ENCODE measurements at places on chromosomes 6 and 20.

DNA sequence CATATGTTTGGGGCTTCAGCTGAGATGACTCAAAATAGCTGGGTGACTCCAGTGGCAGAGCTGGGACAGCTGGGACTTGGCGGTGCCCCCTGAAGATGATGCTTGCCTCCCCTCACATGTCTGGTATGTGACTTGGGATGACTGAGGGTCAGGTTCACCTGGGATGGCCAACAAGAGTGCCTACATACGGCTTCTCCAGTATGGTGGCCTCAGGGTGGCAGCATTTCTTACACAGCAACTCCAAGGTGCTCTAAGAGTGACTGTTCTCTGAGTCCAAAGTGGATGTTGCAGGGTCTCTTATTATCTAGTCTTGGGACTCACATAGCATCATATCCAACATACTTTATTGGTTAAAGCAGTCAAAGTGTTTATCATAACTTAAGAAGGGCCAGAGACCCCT is 87.8 kb upstream of the CENPW start:
- DNase-seq: no peak

DNA sequence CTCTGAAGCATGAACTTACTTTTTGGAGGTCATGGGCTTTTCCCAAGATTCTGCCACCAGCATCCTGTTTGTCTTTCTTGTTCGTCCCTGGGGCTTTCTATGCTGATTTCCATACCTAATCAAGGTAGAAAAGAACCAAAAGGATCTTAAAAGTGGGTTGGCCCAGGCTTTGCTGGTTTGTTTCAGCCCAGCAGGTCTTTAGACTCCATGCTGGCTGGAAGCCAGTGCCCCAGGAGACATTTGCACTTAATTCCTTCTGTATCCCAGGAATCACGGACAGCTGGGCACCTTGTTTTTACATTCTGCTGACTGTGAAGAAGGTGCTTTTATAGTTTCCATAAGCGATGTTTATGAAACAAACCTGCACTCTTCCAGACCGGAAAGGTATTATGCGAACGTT is 195.9 kb downstream of the CDH4 start:
- DNase-seq: no peak

DNA sequence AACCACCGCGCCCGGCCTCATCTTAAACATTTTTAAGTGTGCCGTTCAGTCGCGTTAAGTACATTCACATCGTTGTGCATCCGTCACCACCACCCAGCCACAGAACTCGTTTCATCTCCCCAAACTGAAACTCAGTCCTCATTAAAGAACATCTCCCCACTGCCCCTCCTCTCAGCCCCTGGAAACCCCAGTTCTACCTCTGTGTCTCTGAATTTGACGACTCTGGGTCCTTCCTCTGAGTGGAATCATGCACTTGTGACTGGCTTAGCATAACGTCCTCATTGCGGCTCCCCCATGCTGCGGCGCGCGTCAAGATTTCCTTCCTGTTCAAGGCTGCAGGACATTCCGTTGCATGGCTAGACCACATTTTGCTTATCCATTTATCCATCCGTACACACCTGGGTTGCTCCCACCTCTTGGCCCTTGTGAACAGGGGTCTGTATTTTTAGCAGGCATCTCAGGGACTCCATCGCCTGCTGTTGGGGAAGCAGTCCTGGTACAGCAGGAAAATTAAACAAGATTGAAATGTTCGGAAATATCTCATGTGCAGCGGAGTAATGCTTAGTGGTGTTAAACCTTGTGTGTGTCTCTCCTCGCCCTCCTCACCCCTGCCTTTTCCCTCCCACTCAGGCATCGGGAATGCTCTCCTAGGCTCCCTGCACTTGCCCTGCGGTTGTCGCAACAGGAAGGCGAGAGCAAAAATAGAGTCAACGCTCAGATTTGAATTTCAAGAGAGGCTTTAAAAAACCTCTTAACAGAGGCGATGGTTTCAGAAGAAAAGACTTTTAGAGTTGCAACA is 127.9 kb downstream of the PXDC1 start:
- DNase-seq: no peak

GRCh38 chr6:160791459-160791858 is 89.4 kb downstream of the PLG start:
- no peak for DNase-seq

GRCh38 chr6:98821756-98822405 is 12.5 kb upstream of the POU3F2 start:
- DNase-seq: no peak

- DNase-seq: no peak
Measured at GRCh38 chr6:14031516-14031915, 86.1 kb upstream of the CD83 start.

GRCh38 chr6:112563368-112563767 is 216.2 kb downstream of the RFPL4B start:
- no peak for DNase-seq

DNA sequence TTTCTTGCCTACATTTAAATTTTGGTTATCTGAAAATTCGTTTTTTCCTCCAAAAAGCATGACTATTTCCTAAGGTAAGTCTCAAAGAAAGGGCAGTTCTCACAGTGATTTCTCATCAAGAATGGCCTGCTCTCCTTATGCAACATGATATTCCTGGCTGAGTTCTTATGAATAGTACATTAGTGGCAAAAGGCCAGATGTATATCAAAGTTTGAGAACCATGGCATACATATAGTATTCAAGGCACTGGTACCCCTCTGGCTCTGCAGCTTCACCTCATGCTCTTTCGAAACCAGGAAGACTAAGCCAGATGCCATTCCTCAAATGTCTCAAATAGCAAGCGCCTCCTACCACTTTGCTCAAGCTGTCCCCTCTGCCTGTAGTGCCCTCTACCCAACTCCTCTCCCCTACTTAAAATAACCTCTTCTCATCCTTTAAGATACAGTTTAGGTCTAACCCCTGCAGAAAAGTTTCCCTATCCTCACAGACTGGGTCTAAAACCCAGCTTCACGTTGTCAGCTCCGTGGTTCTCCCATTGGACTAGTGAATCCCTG is 280.3 kb downstream of the HACE1 start:
- no peak for DNase-seq

DNA sequence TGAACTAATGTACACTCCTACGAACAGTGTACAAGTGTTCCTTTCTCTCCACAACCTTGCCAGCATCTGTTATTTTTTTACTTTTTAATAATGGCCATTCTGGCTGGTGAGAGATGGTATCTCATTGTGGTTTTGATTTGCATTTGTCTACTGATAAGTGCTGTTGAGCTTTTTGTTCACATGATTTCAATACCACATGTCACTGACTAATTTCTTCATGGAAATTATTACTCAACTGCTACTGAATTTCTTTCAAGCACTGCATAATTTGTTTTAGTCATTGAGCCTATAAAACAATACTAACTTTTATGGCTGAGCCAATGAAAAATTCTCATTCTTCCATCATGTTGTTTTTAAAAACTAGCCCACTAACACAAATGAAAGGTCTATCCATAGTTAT is 115.4 kb downstream of the FRK start:
- DNase-seq: no peak

GRCh38 chr6:87366072-87366827 is 21.6 kb downstream of the C6orf163 start:
- no peak for DNase-seq

DNA sequence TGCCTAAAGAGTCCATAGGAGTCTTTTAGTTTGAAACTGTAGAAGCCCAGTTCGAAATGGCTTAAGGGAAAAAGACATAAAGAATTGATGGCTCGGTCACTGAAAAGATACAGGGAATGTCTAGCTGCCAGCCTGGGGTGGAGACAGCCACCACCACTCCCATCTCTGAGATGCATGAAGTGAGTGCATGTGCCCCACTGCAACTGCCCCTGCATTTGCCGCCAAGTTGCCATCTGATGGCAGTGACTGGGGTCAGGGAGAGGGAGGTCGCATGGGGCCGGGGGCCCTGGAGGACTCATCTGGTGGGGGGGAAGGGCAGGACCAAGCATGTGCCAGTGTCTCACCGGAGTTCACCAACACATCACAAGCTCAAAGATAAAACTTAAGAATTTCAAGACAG is 385.8 kb upstream of the SULF2 start:
- DNase-seq: no peak

GRCh38 chr20:13425381-13426135 is 204.5 kb downstream of the ISM1 start:
- no peak for DNase-seq

GRCh38 chr6:46042355-46042999 is 26.8 kb upstream of the CLIC5 start:
- peak; percentile 61 for DNase-seq

- no peak for DNase-seq
Measured at GRCh38 chr6:53983301-53983700, 127.9 kb upstream of the MLIP start.

DNA sequence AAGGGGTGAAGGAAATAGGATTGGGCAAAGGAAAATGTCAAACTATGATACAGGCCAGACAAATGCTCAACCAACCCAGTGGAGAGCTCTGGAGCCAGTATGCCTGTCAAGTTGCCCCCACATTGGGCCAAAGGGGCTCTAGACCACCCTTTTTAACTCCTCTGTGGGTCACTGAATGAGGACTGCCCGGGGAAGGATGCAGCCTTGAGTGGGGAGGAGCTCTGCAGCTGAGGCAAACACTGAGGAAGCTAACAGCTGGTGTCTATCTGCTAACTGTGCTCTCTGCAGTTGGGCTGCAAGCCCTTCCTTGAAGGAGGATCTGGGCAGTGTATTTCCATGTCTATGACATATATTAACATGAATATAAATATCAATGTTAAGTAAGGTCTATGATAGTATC is 98.4 kb upstream of the PRSS16 start:
- DNase-seq: no peak

DNA sequence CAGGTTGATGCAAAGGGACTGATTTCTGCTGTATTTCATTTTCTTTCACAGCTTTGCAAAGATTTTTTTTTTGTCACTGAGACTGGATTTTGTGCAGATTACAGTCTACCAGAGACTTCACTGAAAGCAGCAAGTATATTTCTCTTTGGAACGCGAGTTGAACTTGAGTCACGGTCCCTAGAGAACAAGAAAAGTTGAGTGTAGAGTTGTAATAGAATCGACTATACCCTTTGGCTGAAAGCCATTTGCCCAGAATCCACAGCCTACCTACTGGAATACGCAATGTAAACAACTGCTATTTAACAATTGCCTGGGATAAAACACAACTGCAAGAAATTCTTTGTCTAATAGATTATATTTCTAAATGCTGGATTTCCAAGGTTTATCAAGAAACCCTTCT is 520.6 kb downstream of the HDGFL1 start:
- no peak for DNase-seq

DNA sequence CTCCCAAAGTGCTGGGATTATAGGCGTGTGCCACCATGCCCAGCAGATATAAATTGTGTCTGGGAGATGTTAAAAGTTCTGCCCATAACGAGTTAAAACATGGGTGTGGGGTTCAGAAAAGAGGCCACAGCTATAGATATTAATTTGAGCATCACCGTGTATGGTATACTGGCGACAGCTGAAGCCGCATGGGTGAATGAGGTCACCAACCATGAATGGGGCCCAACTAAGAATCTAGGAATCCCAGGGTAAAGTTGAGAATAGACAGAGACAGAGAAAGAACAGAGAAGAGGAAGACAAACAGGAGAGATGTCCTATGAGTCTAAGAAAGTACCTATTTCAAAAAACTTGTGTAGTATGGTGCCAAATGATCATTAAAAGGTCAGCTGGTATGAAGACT is 50.9 kb downstream of the ILRUN start:
- no peak for DNase-seq

GRCh38 chr6:166415306-166415705 is 32.6 kb upstream of the MPC1 start:
- no peak for DNase-seq

DNA sequence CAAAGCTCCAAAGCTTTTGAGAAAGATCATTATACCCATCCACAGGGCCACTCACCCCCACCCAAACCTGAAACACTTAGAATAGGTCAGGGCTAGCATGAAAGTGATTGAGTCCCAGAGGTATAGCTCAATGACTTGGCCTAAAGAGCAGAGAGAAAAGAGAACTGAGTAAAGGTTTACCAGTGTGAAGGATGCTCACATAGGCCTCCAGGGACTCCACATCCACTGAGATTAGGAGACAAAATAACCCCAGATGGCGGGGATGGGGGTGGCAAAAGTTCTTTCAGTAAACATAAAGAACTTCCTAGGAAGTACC is 12.2 kb downstream of the SAYSD1 start:
- no peak for DNase-seq

DNA sequence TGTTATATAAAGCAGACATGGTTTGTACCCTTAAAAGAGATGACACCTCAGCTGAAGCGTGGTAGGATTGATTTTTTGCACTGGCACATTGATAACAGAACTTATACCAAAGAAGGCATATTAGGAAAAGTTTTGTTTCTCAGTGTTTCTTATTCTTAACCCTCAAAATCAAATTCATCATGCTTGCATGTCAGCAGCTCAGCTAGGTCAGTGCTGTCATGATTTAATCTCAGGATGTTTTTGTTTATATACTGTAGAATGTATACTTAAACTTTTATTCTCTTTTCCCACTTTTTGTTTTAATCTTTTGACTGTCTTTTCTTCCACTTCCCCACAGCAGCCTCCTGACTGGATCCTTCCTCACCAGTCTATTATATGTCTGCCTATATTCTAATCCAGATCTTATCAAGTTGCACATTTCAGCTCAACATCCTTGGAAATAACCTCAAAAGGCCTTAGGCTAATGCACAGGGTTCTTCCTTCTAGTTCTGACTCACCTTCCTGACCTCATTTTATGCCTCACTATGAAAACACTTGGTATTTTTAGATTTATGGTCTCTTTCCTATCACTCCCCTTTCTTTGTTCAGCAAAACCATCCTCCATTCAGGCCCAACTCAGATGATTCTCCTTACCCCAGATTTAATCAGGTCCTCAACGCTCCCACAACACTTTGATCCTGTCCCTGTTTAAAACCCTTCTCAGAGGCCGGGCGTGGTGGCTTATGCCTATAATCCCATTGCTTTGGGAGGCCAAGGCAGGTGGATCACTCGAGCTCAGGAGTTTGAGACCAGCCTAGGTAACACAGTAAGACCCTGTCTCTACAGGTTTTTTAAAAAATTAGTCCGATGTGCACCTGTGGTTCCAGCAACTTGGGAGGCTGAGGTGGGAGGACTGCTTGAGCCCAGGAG is 7.2 kb downstream of the HEBP2 start:
- peak; percentile 22 for DNase-seq

DNA sequence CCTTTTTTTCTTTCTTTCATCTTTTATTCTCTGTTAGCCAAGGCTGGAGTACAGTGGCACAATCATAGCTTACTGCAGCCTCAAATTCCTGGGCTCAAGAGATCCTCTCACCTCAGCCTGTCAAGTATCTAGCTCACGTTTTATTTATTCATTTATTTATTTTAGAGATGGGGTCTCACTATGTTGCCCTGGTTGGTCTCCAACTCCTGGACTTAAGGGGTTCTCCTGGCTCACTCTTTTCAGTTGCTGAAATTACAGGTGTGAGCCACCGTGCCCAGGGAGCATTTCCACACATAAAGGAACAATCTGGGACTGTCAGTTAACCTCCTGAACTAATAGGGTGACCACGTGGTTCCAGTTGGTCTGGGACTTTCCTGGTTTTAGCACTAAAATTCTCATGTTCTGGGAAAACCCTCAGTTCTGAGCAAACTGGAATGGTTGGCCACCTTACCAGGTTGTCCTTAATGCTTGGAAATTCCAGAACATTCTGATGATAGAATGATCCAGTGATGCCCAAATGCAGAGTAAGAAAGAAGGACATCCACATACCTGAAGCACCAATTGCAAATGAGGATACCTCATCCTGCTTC is 105.5 kb upstream of the ZNF217 start:
- no peak for DNase-seq
